ENCODE measurements at places on chromosomes 7 and 10.

GRCh38 chr10:34313353-34313752, 501.7 kb downstream of the PARD3 start:
- no peak for DNase-seq

DNA sequence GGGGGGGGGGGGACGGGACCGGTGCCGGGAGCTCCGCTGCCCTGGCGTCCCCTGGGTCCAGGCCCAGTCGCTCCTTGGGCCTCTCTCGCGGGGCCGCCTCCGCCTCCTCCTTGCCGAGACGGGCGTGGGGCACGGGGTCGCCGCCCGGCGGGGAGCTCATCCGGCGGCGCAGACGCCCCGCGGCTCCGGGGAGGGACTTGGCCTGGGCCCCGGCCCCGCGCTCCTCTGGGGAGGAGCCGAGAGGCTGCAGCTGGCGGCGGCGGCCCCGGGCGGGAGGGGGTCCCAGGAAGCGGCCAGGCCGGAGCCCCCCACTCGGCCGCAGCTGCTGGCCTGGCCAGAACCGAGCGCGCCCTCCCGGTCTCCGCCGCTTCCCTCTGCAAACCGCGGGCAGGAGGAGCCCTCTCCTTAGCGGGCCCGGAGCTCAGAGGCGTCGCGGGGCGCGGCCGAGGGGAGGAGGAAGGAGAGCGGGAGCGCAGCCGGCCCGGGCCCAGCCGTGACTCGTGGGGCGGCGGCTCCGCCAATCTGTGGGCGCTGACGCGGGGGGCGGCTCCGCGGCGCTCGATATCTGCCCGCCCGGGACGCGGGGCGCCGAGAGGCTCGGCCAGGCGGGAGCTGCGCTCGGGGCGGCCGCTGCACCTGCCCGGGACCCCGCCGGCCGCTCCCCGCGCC, at the start of gene FAM20C:
TSS of gene FAM20C (plus strand) at position 591 of the 669 bp plus-strand sequence. CDS start 629 bp downstream, outside the sequence.
- peak; percentile 96 for DNase-seq

GRCh38 chr7:6430974-6431373, 16.8 kb downstream of the DAGLB start:
- no peak for DNase-seq

DNA sequence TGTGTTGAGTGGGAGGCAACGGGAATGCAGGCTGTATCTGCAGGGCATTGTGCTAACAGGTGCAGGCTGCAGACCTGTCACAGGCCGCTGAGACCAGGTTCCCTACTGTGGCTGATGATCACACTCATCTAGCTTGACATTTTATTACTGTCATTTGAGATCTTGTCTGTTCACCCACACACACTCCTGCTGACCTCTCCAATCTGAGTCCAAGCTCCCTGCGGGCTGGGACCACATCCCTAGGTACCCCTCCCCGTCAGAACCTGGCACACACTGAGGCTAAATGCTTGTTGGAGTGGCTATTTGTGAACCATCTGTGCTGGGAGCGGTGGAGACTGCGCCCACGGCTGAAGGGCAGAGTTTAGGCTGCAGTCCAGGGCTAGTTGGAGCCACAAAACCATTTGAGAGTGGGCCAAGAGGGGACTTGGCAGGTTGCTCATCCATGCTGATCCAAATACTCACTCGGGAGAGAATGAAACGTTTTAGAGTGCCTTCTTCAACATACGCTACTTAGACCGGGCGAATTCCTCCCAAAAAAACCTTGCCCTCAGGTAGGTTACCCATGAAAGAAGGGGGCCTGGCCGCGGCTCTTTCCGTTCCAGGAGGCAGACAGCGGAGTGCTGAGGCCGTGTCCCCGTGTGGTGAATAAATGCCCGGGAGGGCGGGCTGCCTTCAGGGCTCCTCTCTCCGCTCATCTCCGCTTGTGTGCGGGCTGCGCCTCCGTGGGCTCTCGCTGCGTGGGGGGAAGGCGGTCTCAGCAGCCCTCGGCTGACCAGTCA, 164.4 kb downstream of the RGS10 start:
- no peak for DNase-seq

GRCh38 chr10:123287594-123288247, 133.5 kb downstream of the BUB3 start:
- DNase-seq, result no peak

- no peak for DNase-seq
Measured at GRCh38 chr10:18753312-18753895, 94.2 kb downstream of the ARL5B start.

DNA sequence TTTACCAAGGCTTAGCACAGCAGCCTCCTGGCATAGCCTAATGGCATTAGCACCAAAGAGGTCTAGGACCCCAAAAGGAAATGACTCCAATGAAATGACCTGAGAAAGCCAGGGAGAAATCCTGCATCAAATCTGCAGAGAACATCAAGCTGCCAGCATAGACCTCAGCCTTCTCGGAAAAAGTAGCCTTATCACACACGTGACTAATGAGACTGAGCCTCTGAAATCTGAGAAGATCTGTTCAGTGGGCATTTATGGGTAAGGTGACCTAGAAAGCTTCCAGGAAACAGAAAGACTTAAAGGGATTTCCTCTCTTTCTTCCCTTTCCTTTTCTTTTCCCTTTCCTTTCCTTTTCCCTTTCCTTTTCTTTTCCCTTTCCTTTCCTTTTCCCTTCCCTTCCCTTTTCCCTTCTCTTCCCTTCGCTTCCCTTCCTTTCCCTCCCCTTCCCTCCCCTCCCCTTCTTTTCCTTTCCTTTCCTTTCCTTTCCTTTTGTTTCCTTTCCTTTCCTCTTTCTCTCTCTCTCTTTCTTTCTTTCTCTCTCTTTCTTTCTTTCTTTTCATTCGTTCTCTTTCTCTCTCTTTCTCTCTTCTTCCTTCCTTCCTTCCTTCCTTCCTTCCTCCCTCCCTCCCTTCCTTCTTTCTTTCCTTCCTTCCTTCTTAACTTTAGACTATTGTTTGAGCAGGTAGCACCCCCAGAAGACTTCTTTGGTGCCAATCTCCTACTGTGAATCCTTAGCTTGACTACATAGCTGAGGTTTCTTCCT, 23.1 kb upstream of the PTTG1IP2 start:
- DNase-seq, result no peak

DNA sequence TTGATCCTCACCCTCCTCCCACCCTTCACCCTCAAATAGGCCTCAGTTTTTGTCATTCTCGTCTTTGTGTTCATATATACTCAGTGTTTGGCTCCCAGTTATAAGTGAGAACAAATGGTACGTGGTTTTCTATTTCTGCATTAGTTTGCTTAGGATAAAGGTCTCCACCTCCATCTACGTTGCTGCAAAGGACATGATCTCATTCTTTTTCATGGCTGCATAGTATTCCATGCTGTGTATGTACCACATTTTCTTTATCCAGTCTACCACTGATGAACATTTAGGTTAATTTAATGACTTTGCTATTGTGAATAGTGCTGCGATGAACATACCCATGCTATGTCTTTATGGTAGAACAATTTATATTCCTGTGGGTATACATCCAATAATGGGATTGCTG, 91.2 kb downstream of the PLPP4 start:
- DNase-seq, result no peak

DNA sequence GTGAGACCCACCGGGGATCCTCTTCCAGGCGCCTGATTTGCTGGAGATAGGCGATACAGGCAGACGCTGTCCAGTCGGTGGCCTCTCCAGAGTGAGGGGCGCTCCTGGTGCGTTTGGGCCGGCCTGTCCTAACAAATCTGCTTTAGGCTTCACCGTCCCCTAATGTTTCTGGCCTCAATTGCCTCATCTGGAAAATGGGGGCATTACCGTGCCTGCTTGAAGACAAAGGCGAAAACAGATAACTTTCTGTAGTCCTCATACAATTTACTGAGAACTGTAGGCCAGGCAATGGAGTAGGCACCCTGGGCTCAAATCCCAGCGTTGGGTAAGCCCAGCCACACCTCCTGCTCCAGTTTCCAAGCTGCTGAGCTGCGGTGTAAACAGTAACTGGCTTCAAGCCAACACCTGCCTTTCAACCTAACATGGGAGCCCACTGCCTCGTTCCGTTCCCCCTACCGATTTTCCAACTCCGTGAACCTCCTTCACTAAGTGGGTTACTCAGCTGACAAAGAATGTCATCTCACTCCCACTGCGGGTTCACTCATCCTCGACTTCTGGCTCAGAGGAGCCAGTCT, 589 bp upstream of the ZFAND4 start:
- DNase-seq, result no peak

DNA sequence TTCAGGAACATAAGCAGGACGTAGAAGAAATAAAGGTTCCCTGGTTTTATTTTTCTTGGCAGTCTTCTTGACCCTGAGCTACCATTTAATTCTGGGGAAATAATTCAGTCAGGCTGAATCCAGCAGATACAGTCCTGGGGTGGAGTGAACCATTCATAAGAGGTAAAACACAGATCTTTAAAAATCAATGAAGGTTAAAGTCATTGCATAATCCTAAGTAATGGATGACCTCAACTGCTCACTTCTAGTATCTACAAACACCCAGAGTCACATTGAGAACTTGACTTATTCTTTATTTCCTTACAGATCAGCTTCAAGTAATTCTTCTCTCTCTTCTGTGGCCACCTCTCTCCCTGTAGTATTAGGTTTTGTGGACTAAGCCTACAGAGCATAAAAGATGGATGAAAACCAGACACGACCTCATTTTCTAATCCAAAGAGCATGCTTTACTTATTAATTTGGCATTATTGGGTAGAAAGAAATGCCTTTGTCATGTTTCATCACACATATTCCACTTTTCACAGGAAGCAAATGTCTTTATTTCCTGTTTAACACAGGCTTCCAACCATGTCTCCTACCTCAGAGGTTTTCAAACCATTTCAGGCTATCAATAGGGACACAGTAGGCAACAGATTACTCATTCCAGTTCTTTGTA, 182.3 kb upstream of the IMMP2L start:
- DNase-seq, result no peak

- DNase-seq, result no peak
Measured at GRCh38 chr10:32225976-32226375, 121.0 kb downstream of the EPC1 start.

- no peak for DNase-seq
Measured at GRCh38 chr10:74083304-74083703, 67.3 kb downstream of the AP3M1 start.

DNA sequence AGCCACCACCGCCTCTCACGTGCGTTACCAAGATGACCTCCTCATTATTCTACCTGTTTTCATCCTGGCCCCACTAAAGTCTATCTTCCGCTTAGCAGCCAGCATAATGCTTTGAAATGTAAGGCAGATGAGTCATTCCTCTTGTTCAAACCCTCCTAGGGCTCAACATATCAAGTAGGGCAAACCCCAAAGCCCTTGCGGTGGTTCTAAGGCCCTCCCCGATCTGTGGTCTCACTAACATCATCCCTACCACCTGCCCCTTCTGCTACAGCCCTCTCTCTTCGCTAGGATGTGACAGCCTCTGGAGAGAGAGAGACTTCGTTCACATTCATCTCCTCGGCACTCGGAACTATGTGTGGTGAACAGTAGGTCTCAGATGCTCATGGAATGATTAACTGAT, 94.8 kb downstream of the SVIL start:
- no peak for DNase-seq

DNA sequence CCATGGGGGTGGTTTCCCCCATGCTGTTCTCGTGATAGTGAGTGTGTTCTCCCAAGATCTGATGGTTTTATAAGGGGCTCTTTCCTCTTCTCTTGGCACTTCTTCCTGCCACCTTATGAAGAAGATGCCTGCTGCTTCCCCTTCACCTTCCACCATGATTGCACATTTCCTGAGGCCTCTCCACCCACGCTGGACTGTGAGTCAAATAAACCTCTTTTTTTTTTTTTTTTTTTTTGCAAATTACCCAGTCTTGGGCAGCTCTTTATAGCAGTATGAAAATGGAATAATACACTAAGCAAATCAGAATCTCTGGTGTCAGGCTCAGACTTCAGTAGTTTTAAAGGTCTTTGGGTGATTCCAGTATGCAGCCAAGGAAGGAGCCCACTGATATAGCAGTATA, 28.2 kb downstream of the TAS2R41 start:
- DNase-seq, result no peak

DNA sequence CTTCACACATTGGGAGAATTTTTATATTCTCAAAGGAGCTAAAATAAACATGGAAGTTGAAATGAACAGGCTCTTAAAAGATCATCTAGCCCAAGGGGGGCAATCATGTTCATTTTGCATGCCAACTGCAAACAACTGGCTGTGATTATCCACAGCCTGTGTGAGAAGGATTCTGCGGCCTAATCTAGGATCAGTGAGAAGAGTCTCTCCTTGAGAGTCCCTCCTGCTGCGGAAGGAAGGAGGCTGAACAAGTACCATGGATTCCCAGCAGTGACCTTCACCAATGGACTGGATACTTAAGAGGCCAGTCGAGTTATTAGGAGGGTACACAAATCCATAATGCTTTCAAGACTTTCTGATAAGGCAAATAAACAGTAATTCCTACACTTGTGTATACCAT, 76.7 kb downstream of the IGF2BP3 start:
- no peak for DNase-seq

GRCh38 chr7:55211726-55212125, 153.4 kb upstream of the LANCL2 start:
- DNase-seq, result no peak

DNA sequence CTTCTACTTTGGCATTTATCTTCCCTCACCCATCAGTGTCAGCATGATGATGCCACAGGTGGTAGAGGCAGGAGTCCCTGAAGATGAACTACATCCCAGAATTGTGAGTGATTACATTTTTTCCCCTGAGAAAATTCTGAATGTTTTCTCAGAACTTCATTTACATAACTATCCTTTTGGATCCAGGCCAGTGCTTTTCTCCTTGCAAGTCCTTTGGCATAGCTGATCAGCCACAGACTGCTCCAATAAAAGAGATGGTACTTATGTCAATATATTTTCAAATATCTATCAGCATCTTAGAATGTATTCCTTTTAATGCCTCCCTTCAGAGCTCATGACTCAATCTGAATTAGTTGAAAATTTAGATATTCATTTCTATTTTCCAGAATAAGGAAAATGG, 135.5 kb downstream of the IQUB start:
- DNase-seq, result no peak

DNA sequence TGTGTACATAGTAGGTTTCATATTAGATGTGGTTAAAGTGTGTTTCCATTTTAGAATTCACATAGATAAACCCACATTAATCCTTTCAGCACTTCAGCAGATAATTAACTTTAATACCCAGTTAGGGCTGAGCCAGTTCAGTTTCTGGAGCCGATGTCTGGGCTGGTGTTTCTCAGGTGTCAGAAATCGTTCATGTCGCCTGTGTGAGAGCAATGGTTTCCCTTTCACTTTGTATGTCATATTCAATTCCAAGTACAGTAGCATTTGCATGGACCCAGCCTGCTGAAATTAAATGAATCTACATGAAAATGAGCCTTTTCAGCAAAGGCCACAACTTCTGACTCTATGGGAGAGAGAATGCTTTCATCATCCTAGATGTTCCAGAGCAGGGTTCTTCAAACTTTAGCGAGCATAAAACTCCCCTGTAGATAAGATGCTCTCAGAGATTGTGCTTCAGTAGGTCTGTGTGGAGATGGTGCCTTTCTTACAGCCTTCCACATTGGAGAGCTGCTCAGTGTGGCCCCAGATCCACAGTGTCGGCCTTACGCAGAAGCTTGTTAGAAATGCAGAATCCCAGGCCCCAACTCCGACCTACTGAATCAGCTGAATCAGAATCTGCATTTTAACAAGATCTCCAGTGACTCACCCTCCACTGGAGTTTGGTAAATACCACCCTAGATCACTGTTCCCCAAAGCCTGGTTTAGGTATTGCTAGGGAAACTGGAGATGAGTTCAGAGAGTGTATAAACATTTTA, 19.6 kb downstream of the WIPF3 start:
- DNase-seq, result no peak

- DNase-seq, result no peak
Measured at GRCh38 chr10:69968830-69969229, 83.8 kb upstream of the MACROH2A2 start.

GRCh38 chr10:63376560-63377304, 89.0 kb downstream of the JMJD1C start:
- DNase-seq, result no peak
